ENCODE measurements at places on chromosomes 11 and 22.

- peak; percentile 40 for DNase-seq
Observed at GRCh38 chr22:49930596-49931412, 12.4 kb downstream of the CRELD2 start.

- DNase-seq = no peak
Observed at GRCh38 chr22:50624347-50625130, 3.4 kb downstream of the ARSA start.

GRCh38 chr11:95254716-95255115 lies 23.7 kb upstream of the SESN3 start:
- DNase-seq = no peak

- DNase-seq = no peak
Observed at GRCh38 chr22:29755889-29756288, 10.9 kb downstream of the ZMAT5 start.

DNA sequence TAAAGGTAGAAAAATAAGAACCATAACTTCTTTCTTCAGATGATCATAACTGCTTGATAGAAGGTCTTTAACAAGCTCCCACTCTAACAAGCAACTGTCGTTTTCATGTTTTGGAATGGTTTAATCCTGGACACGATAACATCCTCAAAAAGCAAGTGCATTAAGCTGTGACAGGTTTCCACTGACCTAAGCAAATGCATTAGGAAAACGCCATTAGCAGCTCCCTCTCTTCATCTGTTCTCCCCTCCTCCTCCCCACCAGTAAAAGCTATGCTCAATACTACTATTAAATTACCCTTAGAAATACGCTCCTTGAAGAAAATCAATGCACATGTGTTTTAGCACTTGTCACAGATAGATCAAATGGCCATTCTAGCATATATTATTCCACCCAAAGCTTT lies 729.4 kb downstream of the OPCML start:
- DNase-seq = no peak

Data from stimulated activated CD4-positive, alpha-beta T cell treated with anti-CD3 and anti-CD28 coated beads, Interleukin-1b, Interleukin-23, amount 100 ng/mL, for 48 hours (primary cell).